ENCODE measurements at places on chromosomes 11 and 22.

- peak; percentile 72 for DNase-seq
These were observed 21.5 kb upstream of the CBX7 start for GRCh38 chr22:39173787-39174497.

DNA sequence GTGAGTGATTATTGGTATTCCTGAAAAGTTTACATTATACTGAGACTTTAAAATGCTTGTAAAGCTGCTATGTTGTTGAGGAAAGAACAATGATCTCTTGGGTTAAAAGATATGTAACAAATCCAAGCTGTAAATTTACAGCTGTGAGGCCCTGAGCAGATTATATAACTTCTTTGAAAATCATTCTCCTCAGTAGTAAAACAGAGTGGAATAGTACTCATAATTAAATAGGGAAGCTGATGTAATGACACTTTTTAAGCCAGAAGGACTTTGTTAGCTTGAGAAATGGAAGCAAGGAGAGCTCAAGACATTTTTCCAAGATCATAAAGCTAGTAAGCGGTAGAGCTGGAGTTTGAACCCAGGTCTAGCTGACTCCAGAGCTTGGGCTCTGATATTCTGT lies 363.9 kb downstream of the TMEM135 start:
- no peak for DNase-seq

GRCh38 chr11:80327956-80328614 lies 887.3 kb upstream of the TENM4 start:
- no peak for DNase-seq

DNA sequence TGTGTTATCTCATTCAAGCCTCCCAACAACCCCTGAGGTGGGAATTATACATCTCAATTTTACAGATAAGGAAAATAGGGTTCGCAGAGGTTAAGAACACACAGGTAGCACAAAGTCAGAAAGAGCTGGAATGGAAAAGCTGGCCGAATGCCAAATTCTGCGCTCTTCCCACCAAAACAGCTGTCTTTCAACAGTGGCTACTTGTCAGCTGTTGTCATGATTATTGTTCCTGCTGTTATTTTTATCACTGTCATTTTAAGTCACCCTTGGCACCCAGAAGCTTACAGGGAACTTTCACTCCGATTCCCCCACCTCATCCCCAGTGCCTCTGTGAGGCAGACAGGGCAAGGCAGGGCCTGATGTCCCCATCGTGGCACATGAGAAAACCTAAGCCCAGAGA lies 74.5 kb upstream of the CSNK2A3 start:
- DNase-seq, result no peak

DNA sequence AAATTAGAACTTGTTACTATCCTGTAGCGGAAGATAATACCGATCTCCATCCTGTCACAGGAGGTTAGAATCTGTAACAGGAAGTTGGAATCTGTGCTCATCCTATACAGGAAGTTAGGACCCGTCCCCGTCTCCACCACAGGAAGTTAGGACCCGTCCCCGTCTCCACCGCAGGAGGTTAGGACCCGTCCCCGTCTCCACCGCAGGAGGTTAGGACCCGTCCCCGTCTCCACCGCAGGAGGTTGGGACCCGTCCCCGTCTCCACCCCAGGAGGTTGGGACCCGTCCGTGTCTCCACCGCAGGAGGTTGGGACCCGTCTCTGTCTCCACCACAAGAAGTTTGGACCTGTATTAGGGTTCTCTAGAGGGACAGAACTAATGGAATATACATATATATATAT lies 52.2 kb downstream of the FBLN1 start:
- DNase-seq, result no peak

- DNase-seq, result no peak
These were observed 300.5 kb downstream of the NTM start for GRCh38 chr11:131670876-131671275.

- DNase-seq, result peak; percentile 36
These were observed 12.7 kb upstream of the TMEM218 start for GRCh38 chr11:125123947-125124617.

Measured in CD4-positive, alpha-beta T cell treated with Interleukin-15 for 4 hours (primary cell).